ENCODE measurements at places on chromosomes 13 and 19. TPM values are rescaled to one million over a fixed set of nuclear protein-coding genes. Genes with fewer than 3 reads are reported as not detected.

GRCh38 chr19:40415768-40416167 is 2.6 kb upstream of the PRX start:
- no peak for DNase-seq

GRCh38 chr13:106374631-106375030 is 160.8 kb downstream of the EFNB2 start:
- no peak for DNase-seq

DNA sequence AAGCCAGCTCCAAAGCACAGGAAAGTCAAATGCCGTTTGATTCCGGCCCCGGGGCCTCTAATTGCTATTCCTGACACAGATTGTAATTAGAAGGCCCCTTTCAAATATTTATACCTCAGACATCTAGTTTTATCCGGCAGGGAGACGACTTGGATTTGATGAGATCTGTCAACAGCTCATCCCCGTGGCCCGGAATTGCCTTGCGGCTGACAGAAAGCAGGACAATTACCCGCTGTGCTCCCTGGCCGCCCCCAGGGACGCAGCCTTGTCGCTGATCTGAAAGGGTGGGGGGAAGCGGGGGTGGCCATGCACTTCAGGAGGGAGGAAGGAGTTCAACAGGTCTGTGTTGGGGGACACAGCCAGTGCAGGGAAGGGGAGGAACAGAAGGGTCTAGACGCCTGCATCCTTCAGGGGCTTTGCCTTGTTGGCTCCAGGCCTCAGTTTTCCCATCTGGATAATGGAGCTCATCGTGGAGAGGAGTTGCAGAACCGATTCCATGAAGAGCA is 1.8 kb upstream of the SHD start:
- DNase-seq: no peak

DNA sequence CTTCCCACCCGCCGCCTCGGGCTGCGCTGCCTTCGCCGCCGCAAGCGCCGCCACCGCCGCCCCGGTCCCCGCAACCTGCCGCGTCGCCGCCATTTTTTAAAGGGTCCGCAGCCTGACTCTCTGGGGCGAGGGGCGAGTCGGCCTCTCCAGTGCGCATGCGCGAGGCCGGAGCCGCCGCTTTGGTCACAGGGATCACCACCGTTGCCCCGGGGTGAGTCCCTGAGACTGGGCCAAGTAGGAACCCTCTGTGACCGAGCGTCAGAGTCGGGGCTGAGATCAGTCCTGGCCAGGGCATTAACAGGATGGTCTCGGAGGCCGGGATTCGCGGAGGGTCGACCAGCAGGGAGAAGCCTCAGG is 42.6 kb downstream of the ZNF146 start:
- DNase-seq: no peak

GRCh38 chr13:31435536-31435935 is 235.8 kb downstream of the B3GLCT start:
- no peak for DNase-seq

DNA sequence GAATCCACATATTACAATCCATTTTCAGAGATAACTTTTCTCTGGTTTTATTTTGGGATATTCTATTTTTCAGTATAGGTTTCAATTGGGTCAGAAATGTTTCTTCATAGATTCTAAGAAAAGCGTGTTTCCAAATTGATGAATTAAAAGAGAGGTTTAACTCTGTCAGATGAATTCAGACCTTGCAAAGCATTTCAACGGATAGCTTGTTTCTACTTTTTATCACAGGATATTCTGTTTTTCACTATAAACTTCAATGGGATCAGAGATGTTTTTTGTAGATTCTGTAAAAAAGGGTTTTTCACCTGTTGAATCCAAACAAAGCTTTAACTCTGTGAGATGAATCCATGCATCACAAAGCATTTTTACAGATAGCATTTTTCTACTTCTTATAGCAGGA is 1498.1 kb downstream of the UQCRFS1 start:
- DNase-seq: no peak

- no peak for DNase-seq
These were observed 331.8 kb downstream of the FOXO1 start for GRCh38 chr13:40334616-40335015.

DNA sequence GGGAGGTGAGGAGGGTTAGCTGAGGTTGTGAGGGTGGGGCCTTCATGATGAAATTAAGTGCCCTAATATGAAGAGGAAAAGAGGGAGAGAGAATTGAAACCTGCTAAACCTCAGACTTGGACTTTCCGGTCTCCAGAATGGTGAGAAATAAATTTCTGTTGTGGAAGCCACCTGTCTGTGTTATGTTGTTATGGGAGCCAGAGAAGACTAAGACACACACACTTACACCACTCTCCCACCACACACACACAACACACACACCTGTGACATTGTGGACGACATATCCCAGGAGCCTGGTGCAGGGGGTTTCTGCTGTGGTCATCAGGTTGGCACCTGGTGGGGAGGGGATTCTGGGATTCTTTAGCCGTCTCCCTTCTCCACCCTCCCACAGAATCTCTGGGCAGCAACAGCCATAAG is 14.0 kb downstream of the KLK4 start:
- DNase-seq: no peak

DNA sequence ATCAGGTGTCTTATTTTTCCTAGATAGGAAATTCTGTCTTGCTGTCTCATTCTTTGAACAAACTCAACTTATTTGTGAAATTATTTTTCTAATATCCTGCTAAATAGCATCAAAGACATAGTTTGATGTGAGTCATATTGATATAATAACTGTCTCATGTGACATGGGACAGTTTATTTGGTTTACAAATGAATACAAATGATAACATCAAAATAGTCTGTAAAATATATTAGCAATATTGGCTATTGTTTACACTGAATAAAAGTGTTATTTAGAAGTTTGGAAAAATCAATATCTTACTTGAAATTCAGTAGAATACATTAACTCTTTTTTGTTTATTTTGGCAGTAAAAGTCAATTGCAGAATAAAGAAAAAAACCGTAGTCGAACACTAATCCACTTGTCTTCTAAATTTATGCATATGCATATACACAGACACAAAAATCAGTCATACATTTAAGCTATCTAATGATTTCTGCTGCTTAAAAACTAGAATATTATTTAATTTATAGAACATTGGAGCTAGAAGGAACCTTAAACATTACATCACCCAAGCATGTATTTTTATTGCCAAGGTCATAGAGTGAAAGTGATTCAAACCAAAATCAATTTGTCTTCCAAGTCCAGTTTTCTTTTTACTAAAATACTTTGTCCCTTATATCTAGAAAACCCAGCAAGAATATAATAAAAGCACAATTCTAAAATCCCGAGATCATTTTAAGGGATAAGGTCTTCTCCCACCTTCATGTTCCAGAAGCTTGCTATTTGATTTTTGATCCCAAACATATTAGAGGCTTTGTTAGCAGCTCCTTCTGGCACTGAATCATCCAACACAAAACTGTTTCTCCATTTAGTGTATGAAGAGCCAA is 776.5 kb upstream of the SLITRK1 start:
- DNase-seq: no peak

GRCh38 chr13:63636316-63636993 is 2220.8 kb upstream of the PCDH20 start:
- no peak for DNase-seq

DNA sequence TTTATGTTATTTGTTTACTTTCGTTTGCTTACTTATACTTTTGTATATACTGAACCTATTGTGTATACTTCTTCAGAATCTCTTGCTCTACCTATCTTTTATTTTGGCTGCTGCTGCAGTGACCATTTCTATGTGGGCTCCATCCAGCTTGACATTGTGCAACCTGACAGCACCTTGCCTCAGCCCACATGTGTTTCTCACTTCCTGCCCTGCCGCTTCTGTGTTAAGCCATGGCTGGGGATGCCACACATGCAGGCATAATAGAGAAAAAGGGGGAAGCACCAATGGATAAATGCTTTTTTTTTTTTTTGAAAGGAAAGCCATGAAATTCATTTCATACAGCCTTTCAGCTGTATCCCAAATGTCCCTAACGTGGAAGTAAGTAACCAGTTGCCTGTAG is 147.6 kb downstream of the RBM26 start:
- DNase-seq: peak; percentile 15

GRCh38 chr13:110944968-110945927 is 30.4 kb upstream of the ANKRD10 start:
- DNase-seq: no peak

- no peak for DNase-seq
These were observed 1.8 kb downstream of the AXL start for GRCh38 chr19:41220811-41221210.

DNA sequence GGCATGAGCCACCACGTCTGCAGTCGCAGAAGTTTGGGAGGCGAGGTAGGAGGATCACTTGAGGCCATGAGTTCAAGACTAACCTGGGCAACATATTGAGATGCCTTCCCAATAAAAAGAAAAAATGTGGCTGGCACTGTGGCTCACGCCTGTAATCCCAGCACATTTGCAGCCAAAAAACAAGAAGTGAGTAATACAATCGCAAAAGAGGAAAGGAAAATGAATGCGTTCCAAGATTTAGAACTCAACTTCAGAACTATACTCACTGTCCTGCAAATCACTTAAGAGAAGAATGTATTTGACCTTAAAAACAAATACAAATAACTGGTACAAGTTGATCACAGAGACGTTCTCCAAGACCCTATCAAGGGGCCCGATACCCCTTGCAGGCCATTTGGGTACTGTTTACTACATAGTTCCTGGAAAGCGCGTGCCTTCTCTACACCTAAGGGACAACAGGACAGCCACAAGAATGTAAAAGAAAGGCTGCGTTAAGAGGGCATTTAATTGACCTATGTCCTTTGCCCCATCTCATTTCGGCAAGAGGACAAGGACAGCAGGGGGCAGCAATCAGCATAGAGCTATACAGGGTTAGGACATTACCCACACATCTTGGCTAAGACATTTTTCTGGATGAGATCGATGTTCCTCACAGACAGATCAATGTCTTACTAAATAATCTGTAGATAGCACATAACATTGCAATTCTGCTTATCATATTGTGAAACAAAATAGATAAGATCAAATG is 41.3 kb downstream of the FLT3 start:
- DNase-seq: peak; percentile 60

ZNF846 gene
- total RNA-seq: 3.9 TPM

ERFL gene
- 1.3 TPM for total RNA-seq

CALR3 gene
- not detected for total RNA-seq

DIRAS1 gene
- total RNA-seq: not detected

MATK gene
- 25.2 TPM for total RNA-seq

PRR12 gene
- 22.4 TPM for total RNA-seq

MUC16 gene
- total RNA-seq: not detected

FOSB gene
- 3.7 TPM for total RNA-seq

TNFSF13B gene
- 3.1 TPM for total RNA-seq

LRRC4B gene
- total RNA-seq: not detected
